ENCODE measurements at places on chromosomes 5 and 9.

DNA sequence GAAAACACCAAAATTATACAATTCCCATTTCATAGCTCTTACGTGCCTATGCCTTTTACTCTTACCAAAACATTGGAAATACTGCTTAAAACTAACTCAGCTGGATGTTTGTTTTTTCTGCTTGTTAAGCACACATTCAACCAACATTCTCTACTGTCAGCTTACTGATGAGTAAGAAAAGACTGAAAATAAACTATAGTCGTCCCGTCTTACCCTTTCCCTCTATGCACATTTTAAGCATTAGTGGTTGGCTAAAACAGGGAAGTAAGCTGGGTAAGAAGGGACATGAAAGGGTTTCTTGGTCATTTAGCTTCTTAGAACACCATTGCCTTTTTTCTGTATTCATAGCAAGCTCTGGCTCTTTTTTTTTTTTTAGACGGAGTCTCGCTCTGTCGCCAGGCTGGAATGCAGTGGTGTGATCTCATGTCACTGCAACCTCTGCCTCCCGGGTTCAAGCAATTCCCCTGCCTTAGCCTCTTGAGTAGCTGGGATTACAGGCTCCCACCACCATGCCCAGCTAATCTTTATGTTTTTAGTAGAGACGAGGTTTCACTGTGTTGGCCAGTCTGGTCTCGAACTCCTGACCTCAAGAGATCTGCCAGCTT lies 232.1 kb upstream of the PCSK5 start:
- no peak for DNase-seq

DNA sequence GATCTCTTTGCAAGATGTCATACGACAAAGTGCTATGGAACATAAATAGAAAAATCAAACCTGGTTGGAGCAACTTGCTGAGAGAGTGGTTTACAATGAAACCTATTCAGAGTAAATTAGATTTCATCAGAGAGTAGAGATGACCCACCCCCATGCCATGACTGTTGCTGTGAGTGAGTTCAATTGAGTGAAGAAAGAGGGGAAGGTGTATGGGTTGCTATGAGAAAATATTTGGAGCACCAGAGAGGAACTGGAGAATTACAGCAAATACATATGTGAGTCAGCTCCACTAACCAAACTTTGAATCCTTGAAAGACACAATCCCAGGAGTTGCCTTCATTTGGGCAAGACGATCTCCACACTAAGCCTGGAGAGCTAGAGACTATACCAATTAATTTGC lies 217.2 kb downstream of the RFX3 start:
- no peak for DNase-seq

DNA sequence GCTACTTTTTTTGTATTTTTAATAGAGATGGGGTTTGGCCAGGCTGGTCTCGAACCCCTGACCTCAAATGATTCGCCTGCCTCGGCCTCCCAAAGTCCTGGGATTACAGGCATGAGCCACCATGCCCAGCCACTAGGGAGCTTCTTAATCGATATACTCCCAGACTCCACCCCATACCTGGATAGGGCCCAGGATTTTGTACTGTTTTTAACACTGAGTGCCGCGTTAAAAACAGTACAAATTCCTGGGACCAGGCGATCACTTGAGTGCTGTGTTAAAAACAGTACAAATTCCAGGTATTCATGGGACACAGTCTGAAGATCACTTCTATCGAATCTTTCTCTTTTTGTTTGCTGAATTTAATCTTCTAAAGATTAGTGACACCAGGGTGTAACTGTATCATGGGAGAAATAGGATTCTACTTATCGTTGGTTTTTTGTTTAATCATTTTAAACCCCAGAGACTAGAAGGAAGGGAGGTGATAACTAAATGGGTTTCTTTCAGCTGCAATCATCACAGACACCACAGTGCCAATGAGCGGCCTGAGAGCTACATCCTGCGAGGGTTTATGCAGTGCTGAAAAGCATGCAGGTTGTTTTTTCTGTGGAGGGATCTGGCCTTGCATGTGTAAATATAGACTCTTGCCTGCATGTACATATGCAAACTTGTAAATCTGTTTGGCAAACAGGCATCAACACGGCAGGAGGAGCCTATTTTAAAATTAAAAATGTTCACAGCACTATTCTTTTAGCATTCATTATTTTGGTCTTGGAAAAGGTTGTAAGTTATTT lies 303.8 kb upstream of the WWC1 start:
- no peak for DNase-seq

DNA sequence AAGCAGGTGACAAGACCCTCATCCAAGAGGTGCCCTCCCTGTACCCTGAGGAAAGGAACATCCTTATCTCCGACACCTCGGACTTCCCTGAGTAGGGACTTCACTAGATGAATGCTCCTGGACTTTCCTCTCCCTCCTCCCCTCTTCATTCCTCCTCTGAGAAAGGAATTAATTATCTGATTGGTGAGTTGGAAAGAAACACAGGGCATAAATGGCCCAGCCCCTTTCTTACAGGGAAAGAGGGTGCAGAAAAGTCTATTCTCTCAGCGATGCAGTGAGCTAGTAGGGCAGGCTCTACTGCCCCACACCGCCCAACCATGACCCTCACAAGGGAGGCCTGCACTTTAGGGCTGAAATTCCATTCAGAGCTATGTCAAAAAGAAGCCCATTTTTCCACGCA lies 87.5 kb downstream of the TTC39B start:
- no peak for DNase-seq

DNA sequence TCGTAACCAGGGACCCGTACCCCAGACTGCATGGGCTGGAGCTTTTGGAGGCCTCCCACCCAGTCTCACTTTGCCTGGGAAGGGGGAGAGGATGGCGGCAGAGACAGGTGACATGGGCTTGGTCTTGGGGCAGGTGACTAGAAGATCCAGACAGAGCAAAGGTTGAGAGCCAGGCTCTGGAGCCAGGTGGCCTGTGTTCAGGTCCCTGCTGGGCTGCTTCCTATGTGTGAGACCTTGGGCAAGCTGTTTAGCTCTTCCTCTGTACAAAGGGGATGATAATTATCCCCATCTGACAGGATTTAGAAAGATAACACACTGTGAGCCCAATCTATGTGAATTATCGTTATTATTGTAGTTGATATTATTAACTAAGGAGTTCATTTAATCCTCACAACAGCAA lies 16.1 kb upstream of the NDST1 start:
- no peak for DNase-seq

DNA sequence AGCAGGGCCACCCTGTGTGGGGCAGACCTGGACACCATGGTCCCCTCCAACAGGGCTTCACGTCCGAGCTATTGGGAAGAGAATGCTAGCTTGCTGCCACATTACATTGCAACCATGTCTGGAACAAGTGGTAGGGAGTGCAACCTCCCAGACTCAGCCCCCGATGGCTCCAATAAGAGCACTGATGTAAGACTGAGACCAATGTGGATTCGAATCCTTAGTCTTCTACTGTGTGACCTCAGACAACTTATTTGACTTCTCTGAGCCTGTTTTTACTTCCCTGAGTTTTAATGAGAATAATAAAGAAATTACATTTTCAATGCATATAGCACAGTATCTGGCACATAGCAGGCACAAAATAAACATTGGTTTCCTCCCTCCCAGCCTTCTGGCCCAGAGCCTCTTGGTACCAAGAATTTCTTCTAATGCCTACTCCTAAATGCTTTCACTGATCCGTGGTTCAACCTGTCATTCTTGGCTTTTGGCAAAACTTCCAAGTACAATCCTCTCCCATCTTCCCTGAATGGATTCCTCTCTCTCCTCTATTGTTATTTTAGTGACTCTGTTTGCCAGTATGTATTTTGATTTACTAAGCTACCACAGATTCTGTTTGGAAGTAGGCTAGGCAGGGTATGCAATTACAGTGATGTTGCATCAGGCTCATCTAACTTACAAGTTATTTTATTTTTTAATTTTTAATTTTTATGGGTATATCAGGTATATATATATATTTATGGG lies 34.6 kb upstream of the COL15A1 start:
- DNase-seq = no peak

DNA sequence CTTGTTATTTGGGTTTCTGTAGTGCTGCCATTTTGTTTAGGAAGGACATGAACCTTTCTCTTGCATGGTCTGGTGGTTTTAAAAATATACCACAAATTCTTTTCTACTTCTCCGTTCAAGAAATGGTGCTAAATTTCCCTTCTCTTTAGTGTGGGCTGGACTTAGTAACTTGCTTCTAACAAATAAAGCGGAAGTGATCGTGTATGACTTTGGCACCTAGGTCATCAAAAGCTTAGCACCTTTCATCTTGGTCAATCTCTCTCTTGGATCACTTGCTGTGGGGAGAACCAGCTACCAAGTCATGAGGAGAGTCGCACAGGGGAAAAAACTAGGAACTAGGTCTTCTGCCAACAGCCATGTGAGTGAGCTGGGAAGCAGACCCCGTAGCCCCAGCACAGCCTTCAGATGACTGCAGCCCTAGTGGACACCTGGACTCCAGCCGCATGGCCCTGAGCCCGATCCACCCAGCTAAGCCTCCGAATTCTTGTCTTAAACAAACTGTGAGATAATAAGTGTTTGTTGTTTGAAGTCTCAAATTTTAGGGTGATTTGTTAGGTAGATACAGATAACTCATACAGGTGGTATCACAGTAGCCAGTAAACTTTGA lies 87.7 kb upstream of the CKMT2 start:
- no peak for DNase-seq

- no peak for DNase-seq
Measured at GRCh38 chr5:122375801-122376200, 63.8 kb downstream of the SNCAIP start.

DNA sequence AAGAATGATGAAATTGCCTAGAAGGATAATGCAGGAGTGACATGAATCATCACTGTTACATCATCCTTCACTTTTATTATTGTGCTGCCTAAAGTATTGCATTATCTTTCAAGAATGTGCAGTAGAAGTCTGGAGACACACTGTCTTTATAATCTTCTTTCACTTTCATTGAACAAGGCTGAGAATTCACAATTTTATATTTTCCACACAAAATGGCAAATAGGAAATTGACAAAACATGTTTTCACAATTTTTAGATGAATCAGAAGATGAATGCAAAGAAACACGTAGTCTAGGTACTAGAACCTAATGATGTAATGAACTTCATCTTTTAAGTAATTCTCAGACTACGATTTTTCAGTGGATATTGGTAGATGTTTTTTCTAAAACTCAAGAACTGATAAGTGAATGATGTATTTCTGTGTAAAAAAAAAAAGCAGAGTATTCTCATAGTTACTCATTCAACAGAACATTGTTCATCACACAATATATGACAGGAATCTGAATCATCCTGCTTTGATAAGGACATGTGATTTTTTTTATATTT lies 131.5 kb upstream of the GRHPR start:
- DNase-seq = no peak

DNA sequence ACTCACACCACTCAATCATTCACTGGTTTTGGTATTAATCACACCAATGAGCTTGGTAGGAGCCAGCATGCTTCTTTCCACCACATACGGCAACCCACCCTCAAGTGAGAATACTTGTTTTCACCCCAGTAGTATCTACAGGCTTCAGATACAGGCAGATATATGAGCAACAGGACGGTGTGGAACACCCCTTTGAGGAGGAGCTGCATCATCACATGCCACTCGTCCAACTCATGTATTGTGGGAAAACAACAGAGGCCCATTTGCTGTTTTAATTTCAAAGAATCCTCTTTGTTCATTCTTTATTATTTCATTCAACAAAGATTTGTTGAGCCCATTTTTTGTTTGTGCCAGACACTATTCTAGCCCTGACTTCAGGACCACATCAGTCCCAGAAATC lies 46.0 kb downstream of the RORB start:
- no peak for DNase-seq

- DNase-seq = no peak
Measured at GRCh38 chr5:95081982-95082381, 202.9 kb downstream of the MCTP1 start.

GRCh38 chr5:148687427-148687826 lies 33.1 kb upstream of the HTR4 start:
- DNase-seq = peak; percentile 56

- no peak for DNase-seq
Measured at GRCh38 chr9:79884546-79884945, 312.8 kb downstream of the TLE4 start.

- no peak for DNase-seq
Measured at GRCh38 chr5:126002222-126002897, 420.8 kb upstream of the GRAMD2B start.

DNA sequence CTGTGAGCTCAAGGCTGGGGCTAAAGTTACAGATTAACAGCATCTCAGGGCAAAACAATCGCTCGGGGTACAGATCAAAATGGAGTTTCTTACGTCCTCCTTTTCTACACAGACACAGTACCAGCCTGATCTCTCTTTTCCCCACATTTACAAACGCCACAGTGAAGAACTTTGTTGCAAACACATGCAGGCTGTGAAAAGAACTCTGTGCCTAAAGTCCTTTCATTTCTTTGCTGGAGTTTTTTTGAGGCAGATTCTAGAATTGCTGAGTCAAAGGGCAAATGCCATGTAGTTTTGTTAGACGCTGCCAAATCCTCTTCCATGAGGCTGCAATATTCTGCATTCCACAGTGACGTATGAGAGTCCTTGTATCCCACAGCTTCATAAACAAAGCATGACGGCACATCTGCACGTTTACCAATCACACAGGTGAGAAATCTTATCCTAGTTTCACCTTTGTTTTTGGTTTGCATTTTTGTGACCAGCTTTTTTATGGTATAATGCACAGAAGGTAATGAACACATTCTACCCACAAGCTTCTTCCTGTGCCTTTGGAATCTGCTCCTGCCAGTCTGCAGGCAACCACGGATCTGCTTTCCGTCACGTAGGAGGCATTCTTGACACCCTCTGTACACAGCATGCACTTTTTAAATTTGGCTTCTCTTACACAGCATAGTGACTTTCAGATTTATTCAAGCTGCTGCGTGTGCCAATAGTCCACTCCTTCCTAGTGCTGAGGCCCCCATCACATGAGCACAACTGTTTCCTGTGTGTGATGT lies 44.6 kb upstream of the LPCAT1 start:
- peak; percentile 57 for DNase-seq

DNA sequence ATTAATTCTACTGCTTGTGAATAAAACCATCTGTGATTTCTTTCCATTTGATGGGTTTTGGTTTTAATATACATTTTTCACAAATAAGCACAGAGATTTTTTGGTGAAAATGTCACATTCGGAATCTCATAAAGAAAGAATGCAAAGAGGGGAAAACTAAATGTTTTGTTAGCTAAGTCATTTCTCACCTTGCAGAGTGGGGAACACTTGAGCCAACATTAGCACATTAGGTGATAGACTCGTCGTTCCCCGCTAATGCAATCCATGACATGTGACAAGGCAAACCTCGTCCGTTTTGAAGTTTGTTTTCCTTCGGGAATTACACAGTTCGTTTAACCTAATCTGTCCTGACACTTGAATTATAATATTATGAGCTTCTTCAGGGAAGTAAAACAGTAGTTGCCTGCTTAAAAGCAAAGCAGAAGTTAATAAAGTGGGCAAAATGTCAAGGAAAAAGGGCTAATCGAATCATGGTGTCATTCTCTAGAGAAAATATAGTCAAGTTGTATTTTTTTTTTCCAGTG lies 95.8 kb upstream of the LMX1B start:
- no peak for DNase-seq

DNA sequence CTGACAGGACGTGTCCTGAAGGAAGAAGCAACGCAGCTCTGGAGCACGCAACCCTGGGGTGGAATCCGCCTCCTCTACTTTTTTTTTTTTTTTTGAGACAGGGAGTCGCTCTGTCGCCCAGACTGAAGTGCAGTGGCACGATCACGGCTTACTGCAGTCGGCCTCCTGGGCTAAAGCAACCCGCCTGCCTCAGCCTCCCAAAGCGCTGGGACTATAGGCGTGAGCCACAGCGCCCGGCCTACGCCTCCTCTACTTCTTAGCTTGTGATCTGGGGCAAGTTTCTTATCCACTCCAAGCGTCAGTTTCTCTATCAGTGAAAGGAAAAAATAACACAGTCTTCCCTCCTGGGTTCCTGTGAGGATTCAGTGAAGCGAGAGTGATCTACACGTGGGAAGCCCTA lies 96.1 kb upstream of the RAPGEF1 start:
- DNase-seq = no peak
